ENCODE measurements at places on chromosomes 6 and 20. TPM values are rescaled to one million over a fixed set of nuclear protein-coding genes. Genes with fewer than 3 reads are reported as not detected.

CNR1 gene
- 0.07 TPM for total RNA-seq

LPIN3 gene
- 5.2 TPM for total RNA-seq

OR2H2 gene
- not detected for total RNA-seq

MDFI gene
- total RNA-seq = 24.6 TPM

MED23 gene
- 51.1 TPM for total RNA-seq

C6orf15 gene
- total RNA-seq = not detected
